ENCODE measurements at places on chromosomes 1 and 21.

- no peak for DNase-seq
Observed at GRCh38 chr21:43703035-43703880, 15.7 kb upstream of the PDXK start.

DNA sequence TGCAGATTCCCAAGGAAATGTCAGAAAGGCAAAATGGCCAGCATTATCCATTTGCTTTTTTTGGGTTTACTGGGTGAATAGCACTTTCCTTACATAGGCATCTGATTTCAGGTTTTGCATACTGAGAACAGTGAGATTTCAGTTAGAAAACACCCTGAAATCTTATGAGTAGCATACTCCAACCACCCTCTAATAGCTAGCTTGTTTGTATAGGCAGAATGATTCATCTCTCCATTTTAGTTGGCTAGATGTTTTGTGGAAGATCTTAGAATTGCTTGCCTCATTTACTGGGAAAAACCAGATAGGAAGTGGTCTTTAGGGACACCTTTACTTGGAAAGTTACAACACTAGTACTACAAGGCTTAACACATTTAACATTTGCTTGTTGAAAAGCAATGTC is 10.4 kb downstream of the KYAT3 start:
- no peak for DNase-seq

- no peak for DNase-seq
Observed at GRCh38 chr1:1753607-1754005, 24.7 kb downstream of the NADK start.

DNA sequence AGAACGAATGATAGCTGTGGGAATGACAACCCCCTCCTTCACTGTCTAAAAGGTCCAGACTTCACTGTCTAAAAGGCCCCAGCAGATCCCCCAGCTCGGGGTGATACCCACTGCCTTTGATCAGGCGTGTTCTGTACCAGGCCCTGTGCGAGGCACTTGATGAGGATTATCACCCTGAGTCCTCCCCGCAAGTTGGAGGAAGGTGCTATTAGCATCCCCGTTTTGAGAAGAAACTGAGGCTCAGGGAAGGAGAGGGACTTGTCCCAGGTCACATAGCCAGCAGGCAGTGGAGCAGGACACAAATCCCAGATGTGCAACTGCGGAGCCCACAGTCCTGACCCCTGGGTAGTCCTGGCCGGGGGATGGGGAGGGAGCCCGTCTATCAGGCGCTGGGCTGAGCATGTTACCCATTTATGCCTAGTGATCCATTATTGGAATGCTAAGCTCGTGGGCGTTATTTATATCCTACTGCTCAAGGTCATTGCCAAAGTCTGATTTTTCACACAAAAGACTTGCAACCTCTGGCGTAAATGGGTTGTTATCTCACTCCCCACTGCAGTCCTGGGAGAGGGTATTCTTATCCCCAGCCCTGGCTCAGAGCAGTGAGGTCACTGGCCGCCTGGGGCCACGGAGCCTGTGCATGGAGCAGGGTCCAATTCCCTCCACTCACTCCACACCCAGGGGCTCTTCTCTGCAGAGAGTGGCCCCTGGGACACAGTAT is 722.2 kb downstream of the MATN1 start:
- DNase-seq = no peak

DNA sequence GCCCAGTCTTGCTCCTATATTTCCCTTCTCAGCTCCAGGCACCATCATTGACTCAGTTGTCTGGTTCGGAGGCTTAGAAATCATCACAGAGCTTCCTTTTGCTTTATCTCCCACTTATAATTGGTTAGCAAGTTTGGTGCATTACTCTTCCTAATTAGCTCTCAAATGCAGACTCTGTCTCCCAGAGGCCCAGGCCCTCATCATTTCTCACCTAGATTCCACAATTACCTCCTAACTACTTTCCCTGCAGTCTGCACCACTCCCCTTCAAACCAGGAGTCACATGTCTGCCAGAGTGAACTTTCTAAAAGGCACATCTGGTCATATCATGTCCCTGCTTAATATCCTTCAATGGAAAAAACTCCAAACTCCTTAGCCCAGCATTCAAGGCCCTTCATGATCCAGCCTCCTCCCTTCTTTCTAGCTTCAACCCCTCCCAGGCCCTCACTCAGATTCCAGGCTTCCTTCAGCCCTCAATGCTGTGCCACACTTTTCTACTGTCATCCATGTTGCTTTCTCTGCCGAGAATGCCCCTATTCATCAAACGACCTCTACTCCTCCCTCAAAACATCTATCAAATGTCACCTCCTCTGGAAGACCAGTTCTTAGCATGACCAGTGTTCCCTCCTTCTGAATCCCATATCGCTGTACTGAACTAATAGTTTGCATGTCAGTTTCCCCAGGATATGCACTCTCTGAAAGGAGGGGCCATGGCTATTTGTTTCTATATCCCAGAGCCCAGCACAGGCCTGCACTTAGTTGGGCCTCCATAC is 30.7 kb downstream of the SYT2 start:
- no peak for DNase-seq

DNA sequence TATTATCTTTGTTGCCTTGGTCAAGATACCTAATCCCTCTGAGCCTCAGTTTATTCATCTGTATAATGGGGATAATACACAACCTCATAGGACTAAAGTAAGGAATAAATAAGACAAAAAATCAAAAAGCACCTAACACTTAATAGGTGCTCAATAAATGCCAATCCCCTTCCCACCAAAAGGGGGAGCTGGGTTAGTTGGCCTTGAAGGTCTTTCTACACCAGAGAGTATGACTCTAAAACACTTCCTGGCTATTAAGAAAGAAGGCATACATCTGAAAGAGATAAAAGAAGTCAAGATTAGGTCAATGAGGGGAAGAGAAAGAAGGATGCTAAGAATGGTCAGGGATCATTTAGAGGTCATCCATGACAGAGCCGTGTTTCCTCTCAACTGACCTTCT is 11.1 kb downstream of the VSIG8 start:
- no peak for DNase-seq

DNA sequence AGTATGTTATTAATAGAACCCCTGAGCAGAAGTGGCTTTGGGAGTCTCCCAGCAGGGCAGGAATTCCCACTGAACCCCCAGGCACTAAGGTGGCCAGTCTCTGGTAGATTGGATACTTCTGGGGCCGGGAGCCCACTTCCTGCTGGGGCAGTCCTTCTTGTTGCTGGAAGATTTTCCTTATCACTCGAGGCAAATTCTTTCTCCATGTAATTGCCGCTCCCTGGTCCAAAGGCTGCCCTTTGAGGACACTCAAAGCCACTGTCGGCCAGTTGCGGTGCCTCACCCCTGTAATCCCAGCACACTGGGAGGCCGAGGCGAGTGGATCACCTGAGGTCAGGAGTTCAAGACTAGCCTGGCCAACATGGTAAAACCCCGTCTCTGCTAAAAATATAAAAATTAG is 22.6 kb upstream of the TNFRSF1B start:
- DNase-seq = no peak

- DNase-seq = peak; percentile 56
Observed at GRCh38 chr1:45543581-45544417, 6.8 kb upstream of the AKR1A1 start.

DNA sequence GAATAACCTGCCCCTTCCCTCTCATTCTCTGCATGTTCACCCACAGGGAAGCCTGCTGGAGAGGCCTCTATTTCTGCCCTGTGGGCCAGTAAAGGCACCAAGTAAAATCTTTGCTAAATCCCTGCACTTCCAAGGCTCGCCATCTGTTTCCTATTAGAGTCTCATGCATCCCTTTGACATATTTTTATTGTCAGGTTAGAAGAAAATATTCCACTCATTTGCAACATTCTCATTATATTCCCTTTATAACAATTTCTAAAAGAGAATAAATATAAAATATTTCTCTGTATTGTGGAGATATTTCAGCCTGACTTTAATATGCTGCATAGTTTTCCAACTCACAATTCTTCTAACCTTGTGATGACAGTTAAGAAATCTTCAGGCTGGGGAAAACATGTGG is 340.4 kb upstream of the VAMP3 start:
- DNase-seq = no peak

DNA sequence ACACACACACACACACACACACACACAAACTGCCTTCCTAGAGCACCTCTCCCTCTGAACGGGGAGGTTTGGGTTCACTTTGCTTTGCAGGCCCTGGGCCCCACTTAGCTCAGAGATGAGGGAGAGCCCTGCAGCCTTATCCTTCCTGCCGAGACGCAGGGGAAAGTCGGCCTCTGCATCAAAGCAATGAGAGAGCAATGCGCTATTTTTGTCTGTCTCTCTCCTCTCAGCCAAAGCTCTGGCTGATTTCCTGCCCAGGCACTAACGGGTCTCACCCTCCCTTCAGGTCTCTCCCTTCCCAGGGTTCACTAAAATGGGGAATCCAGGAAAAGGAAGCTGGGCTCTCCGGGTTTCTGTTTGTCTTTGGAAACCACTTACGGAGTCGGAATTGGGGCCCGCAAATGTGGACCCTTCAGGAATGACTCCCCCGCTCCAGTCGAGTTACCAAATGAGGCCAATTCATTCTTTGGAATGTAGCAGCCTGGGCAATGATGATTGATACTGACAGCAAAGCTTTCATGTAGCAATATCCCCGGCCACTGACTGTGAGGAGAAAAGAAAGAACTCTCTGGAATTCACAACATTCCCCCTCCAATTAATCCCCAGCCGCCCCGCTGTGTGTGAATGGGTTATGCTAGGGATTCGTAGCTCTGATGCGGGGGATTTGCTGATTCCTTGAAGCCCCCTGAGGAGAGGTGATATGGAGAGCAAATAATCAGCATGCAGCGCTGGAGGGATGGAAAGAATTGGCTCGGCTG is 61.5 kb upstream of the WLS start:
- no peak for DNase-seq

GRCh38 chr1:176656257-176656995 is 193.5 kb downstream of the PAPPA2 start:
- DNase-seq = no peak

DNA sequence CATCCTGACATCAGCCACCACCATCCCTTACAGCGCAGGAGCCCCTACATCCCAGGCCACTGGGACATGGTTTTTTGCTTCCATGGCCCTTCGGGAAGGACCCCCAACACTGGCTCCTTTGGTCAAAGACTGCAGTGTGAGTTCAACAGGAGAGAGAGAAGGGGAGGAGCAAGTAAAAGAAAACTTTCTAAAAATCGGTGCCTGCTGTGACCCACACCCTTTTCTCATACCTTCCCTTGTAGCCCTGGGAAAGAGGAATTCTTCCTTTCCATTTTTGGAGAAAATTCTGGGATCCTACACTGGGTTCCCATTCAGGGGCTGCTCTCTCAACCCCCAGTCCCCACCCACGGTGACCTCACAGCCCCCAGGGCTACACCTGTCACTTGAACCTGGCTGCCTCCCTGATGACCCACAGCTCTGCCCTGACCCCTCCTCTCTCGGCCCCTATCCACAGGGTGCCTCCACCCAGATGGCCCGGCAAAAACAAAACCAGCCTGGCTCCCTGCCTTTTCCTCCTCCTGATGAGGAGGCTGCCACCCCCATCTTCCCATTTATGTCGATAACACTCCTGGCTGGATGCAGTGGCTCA is 7.6 kb downstream of the PADI4 start:
- DNase-seq = no peak

DNA sequence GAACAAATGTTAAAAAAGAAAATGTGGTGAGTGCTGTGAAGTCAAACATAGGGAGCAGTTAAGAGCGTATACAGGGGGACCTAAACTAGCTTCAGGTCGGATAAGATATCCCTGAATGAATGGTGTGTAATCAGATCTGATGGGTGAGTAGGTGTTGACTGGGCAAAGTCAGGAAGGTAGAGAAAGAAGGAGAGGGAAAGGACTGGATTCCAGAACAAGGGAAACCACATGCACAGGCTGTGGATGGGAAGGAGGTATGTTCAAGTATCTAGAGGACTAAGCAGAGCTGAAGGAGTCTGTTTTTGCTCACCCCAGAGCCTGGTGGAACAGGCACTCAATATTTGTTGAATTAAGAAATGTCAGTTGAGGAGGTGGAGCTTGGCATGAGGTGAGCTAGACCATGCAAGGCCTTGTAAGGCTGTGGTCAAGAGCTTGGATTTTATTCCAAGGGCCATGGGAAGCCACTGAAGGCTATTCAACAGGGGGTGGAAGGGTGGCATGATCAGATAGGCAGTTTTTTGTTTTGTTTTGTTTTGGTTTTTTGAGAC is 27.4 kb downstream of the MAP7D1 start:
- no peak for DNase-seq

DNA sequence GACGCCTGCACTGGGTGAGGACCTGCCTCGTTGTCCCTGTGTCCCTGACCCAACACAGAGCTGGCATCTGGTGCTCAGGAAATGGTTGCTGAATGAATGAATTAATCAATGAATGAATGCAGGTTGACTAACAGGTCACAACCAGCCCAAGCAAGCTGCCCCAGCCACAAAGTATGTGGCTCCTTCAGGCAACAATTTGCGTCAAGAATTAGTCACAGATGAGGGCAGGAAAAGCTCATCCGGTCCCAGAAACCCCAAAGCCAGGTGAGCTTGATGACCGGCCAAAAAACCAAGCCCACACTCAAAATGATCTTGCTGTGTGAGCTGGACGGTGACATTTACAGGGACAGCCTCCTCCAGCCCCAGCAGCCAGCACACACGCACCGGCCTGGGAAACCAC is 40.6 kb upstream of the GPR153 start:
- no peak for DNase-seq

- no peak for DNase-seq
Observed at GRCh38 chr21:45945868-45946210, 35.7 kb upstream of the COL6A1 start.

GRCh38 chr1:43773821-43774220 is 66.5 kb downstream of the ST3GAL3 start:
- DNase-seq = no peak

DNA sequence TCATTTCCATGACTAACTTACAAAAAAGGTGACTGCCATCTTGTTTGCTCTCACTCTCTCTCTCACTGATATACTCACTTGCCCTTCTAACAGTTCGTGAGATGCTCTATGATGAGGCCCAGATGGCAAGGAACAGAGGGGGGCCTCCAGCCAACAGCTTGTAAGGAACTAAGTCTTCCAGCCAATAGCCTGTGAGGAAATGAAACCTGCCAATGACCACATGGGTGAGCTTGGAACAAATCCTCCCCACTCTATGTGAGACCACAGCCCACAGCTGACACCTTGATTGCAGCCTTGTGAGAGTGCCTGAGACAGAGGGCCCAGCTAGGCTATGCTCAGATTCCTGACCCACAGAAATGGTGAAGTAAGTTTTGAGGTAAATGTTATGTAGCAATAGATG is 153.7 kb downstream of the HHIPL2 start:
- no peak for DNase-seq

DNA sequence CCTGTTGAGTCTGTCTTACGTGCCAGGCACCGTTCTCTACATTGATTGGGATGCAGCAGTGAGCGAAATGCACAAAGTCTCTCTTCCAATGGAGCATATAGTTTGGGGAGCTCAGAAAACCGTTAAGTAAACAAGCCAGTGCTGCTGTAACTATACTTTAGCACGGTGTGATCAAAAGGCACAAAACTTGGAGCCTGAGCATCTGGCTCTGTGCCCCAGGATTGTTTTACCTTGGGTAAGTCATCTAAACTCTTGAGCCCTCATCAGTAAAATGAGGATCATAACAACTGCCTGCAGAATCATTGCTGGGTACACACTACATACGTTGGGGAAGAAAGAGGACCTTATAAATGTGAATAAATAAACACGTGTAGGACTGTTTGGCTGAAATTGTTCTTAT is 1.8 kb downstream of the HHIPL2 start:
- no peak for DNase-seq

- no peak for DNase-seq
Observed at GRCh38 chr21:46194374-46195334, 10.4 kb upstream of the SPATC1L start.
